ENCODE measurements at places on chromosomes 2 and 18.

GRCh38 chr2:227848146-227848545 is 23.3 kb upstream of the DAW1 start:
- DNase-seq, result no peak

- DNase-seq, result no peak
Measured at GRCh38 chr2:106882673-106883072, 3.3 kb downstream of the ST6GAL2 start.

DNA sequence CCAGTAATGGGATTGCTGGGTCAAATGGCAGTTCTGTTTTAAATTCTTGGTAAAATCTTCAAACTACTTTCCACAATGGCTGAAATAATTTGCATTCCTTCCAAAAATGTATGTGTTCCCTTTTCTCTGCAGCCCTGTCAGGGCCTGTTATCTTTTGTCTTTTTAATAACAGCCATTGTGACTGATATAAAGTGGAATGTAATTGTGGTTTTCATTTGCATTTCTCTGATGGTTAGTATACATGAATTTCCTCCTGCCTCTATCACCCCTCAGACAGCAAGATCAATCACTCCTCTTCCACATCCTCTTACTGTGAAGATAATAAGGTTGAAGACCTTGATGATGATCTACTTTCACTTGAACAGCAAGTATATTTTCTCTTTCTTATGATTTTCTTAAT is 304.8 kb upstream of the FSIP2 start:
- DNase-seq, result no peak

DNA sequence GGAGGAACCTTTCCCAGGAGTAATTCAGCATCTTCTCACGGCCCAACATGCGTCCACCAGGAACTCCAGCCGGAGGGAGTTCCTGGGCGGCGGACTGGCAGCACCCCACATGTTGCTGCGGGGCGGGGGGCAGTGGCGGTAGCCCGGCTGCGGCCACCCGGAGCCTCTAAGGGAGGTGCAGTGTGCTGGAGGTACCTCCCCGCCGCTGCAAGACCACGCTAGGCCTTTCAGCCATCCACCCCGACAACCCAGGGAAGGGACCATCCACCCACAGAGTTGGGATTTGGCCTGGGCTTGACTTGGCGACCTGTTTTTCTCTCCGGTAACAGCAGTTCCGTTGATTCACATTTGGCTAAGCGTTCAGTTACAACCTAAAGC is 625 bp downstream of the LYPD6 start:
- DNase-seq, result peak; percentile 16

GRCh38 chr2:68448671-68449653 is 18.1 kb downstream of the FBXO48 start:
- no peak for DNase-seq

DNA sequence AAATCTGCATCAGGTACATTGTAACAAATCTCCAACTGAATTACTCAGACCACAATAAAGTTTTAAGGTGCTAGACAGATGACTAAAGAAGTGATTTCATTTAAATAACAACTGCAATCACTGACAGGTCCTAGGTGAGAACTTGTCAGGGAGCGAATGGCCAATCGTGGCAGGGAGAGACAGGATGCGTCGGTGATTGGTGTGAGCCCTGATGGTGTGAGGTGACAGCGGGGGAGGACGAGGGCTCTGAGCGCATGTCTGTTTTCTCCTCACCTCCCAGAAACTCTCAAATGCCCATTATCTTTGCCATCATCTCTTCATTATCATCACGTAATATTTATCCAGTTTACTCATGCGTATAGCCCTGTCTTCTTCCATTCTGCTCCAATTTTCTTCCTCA is 207.9 kb upstream of the LYPD1 start:
- DNase-seq, result no peak

DNA sequence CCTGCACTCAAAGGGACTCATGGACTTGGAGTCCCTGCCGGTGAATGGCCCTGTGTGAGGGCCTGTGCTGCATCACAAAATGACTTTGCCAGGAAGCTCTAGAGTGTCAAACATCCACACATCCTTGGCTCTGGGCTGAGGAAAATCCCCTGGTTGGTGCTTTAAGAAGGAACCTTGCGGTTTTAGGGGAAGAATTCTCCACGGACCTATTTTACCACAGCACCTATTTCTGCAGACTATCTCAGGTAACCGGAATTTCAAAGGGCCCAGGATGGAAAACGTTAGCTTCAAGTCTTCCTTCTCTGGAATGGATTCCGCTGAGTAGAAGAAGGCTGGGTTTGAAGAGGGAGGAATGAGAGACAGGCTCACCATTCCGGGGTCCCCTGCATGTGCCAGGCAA is 166.2 kb downstream of the ALK start:
- DNase-seq, result no peak

GRCh38 chr18:73614812-73615211 is 532.8 kb downstream of the FBXO15 start:
- DNase-seq, result no peak

DNA sequence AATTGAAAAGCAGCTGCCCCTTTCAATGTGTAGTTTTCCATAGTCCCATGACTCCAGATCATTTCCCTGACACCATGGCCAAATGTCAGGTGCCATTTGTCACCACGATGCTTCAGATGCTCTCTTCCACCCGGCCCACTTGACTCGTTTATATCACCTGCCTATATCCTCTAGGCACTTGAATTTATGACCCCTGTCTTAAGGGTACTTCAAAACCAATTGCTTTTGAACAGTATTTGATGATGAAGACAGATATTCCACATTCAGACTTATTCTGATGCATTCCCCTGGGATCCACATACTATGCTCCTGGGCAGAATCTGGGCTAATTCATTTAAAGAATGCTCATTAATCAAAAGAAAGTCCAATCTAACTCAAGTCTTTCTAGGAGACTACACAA is 16.9 kb upstream of the RHBDD1 start:
- DNase-seq, result peak; percentile 55

DNA sequence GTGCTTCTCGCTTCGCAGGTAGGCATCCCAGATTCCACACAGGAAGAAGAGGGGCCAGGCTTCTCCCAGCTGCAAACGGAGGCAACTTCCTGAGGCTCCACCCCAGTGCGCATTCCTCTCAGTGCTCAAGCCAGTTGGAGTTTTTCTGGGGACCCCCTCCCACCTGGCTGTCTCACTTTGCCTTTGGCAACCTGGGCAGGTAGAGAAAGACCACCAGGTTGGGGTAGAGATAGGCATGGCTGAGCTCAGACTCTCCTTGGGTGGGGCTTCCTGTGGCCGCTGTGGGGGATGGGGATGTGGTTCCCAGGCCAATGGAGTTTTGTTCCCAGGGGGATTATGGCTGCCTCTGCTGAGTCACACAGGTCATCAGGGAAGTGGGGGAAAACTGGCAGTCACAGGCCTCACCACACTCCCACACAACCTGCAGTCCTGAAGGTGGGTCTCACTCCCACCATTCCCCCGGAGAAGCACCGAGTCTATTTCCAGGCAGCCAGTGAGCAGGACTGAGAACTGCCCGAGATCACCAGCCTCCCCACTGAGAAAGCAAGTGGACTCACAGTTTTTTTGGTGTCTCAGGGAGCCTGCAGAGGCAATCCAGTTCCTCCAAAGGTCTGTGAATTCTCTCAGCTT is 38.1 kb downstream of the SLC39A10 start:
- no peak for DNase-seq

- peak; percentile 99 for DNase-seq
Measured at GRCh38 chr2:162768656-162769055, 69.9 kb downstream of the KCNH7 start.

GRCh38 chr2:240289701-240290431 is 145.6 kb upstream of the GPC1 start:
- no peak for DNase-seq

DNA sequence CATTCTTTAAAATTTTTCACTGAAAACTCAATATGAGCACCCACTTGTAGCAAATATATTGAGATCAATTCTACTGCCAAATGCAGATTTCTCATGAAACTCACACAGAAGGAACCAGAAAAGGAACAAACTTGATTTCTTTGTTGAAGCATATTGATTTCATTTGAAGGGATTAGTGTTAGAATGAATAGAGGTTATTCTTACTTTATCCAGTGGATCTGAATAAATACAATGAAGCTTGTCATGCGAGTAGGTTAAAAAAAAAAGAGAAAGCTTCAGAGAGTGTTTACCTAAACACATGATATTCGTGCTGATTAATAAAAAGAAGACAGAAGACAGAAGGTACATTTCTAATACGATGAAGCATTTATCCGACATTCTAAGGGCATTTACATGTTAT is 226.7 kb upstream of the ZSWIM2 start:
- DNase-seq, result no peak

DNA sequence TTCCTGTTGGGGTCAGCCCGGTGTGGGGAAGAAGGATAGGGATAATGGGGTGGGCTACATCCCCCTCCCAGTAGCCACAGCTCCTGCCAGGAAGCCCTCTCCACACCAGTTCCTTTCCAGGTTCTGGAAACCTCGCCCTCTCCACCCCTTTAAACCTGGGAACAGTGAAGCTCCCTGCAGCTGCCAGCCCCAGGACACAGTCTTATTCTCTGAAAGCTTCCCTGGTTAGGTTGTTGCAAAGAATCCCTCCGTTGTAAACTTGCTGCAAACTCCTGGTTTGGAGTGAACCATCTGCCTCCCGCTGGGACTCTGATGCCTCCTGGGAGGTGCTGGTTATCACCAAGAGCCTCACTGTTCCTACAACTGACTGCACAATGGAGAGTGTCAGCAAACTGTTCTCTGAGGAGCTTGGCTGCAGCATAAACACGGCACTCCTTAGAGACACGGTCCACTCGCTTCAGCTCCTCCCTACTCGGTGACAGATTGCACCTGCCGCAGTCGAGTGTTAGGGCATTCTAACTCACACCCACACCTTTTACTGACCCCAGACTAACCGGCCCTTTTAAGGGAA is 261.8 kb upstream of the RAB6C start:
- no peak for DNase-seq

DNA sequence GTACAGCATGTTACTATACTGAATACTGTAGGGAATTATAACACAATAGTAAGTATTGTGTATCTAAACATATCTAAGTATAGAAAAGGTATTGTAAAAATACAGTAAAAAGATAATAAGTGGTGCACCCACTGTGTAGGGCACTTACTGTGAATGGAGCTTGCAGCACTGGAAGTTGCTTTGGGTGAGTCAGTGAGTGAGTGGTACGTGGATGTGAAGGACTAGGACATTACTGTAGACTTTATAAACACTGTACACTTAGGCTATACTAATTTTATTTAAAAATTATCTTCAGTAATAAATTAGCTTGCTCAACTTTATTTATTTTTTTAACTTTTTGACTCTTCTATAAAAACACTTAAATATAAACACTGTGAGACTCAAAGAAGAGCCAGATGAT is 82.6 kb downstream of the MTA3 start:
- DNase-seq, result no peak

DNA sequence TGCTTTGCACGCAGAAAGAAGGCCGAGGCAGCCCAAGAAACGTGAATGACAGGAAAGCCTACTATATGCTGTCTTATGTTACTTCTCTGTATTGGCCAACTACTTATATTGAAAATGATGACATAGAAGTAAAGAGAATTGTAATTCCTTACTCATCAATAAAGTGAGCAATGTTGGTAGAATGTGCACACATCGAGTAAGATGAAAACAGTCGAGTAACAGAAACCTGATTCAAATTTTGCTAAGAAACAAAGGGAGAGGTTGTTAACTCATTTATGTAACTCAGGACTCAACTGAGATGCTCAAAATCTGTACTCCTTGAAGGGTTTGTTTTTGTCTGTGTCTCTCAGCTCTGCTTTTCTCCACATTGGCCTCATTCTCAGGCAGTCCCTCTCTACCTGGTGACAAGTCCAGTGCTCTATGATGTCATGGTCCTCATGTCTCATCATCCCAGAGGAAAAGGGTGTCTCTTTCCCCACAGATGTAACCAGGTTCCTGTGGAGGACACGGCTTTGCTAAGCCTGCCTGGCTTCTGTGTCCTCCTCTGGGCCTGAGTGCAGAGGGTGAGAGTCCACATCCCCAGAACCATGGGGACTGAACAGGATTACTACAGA is 30.3 kb upstream of the CCDC93 start:
- no peak for DNase-seq

DNA sequence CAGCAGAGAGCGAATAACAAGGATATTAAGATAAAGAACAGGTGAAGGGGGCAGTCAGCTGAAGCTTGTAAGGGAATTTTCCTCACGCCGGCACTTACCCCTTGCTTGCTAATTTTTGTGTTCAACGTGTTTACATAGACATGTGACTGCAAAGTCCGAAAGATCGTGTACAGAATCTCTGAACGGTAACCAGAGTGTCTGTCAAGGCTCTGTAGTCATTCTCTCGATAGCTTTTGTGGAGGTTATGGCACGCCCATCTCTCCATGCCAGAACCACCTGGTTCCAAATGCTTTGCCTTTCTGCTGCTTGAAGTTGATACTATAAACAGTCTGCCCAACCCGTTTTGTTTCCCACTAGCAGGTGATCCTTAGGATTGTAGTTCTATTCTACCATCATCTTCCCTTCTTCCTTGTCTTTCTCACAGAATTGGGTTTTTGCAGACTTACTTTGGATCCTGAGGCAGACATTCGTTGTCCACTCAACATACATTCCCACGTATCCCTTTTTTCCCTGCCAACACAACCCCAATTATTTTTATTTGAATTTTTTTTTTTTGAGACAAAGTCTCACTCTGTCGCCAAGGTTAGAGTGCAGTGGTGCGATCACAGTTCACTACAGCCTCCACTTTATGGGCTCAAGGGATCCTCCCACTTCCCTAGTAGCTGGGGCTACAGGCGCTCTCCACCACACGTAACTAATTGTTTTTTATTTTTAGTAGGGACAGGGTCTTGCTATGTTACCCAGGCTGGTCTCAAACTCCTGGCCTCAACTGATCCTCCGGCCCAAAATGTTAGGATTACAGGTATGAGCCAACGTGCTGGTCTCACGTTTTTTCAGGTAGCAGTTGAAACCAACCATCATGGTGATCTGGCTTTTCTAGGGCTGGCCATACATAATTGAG is 1.3 kb upstream of the USP34 start:
- DNase-seq, result peak; percentile 14

GRCh38 chr18:69981948-69982347 is 34.3 kb upstream of the CD226 start:
- no peak for DNase-seq

DNA sequence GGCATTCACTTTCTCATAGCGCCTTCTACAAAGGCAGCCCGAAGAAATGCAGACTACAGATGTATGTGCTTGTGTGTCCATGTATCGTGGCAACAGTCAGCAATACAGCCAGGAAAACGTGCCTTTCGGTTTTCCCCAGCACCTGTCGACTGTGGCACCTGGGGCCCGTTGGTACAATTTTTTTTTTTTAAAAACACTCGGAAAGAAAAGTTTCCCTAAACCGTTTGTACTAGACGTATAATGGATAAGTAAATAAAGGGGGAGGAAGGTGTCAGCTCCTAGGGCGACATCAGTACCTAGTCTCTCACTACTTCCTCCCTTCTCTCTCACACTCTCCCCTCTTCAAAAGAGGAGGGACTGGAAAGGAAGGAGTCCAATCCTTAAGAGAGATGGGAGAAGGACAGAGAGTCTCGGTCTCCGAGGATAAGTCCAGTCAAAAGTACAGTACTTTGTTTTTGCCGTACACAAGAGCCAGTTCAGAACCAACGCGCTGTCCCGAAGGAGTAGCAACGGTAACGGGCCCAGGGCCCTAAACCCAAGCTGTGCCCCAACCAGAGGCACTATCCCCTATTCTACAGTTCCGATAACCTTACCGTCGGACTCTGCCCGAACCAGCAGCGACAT is 759 bp downstream of the PPP4R3B start:
- DNase-seq, result peak; percentile 18

Measured in NCI-H1092 treated with DMSO at 0.1 percent for 48 hours (cell line).